Activated T-cell treated with anti-CD3 and anti-CD28 coated beads for 4 hours (primary cell): ENCODE measurements at places on chromosomes 1 and 21.

- no peak for DNase-seq
Observed at GRCh38 chr1:7393136-7393535, 378.0 kb upstream of the VAMP3 start.

DNA sequence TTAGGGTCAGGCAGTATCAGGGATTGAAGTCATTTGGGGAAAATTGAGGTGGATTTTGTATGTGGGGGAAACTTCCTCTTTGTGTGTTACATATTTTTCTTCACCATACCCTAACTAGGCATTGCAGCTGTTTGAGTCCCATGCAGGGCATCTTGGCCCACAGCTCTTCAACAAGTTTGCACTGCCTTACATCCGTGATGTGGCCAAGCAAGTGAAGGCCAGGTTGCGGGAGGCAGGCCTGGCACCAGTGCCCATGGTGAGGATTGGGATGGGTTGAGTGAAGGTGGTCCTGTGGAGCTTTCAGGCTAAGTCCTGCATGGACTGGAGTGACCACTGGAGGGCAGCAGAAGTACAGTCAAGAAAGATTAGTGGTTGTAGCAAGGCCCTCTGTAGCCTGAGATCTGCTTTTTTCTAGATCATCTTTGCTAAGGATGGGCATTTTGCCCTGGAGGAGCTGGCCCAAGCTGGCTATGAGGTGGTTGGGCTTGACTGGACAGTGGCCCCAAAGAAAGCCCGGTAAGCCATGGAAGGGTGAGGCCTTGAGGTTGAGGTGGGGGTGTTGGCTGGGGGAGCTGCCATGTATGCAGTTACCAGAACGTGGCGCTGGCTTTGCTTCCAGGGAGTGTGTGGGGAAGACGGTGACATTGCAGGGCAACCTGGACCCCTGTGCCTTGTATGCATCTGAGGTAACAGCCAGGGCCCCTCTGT is 2.4 kb downstream of the UROD start:
- peak; percentile 75 for DNase-seq

- DNase-seq, result no peak
Observed at GRCh38 chr1:27478098-27478497, 11.9 kb downstream of the WASF2 start.

DNA sequence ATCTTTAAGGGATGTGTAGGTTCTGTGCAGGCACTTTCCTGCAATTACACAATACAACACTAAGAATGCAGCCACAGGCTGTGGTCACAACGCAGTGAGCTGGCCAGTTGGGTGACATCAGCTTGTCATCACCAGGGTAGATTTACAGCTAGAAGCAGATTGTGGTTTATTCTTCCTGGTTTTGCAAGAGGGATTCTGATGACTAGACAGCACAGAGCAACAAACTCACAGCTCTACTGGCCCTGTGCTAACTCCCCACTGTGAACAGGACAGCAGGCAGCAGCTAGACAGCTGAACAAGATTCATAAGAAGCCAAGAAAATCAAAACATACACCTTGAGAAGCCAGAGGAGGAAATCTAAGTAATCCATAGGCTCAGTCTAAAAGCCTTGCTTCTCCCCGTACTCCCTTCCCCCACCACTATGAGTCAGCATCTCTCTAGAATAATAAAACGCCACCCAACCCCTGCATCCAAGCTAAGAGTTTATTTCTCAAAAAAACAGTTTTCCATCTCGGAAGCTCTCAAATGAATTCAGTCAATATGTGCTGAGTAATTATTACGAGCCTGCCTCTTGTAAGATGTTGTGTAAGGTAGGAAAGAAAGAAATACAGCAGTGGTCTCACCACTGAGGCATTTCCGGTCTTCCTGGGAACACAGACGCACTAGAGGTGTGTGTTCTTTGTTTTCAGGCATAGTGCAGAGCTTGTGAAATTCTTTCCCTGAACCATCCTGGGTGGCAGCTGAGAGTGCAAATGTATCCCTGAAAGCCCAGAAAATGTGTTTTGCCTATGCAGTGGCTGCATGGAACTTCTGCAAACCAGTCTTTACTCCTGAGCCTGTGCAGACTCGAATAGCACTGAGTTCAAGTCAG is 162.8 kb downstream of the NTPCR start:
- no peak for DNase-seq

- no peak for DNase-seq
Observed at GRCh38 chr1:97433094-97433823, 487.6 kb downstream of the DPYD start.

GRCh38 chr1:233172201-233172600 is 123.3 kb downstream of the PCNX2 start:
- DNase-seq, result no peak

GRCh38 chr1:220458936-220459335 is 69.0 kb upstream of the MARK1 start:
- no peak for DNase-seq

DNA sequence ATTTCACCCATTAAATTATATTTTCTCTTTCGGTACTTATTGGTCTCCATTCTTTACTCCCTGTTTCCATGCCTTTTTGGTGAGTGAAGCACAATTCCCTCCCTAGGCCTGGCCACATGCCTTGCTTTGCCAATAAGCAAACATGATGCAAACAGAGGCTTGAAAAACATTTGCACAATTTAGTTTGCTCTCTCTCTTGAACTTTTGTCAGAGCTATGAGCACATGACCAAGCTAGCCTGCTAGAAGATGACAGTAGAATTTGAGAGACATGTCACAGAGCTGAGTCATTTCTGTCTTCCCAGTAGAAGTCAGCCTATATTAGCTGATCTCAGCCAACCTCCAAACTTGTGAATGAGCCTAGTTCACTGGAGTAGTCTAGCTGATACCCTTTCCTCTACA is 24.6 kb downstream of the ANGPTL3 start:
- DNase-seq, result no peak

GRCh38 chr1:66757722-66758240 is 5.5 kb downstream of the DYNLT5 start:
- no peak for DNase-seq

- DNase-seq, result no peak
Observed at GRCh38 chr1:58824753-58825389, 41.0 kb upstream of the JUN start.

- DNase-seq, result no peak
Observed at GRCh38 chr1:90710579-90711536, 6.2 kb downstream of the BARHL2 start.

- DNase-seq, result no peak
Observed at GRCh38 chr1:43843684-43844083, 89.9 kb upstream of the ARTN start.

DNA sequence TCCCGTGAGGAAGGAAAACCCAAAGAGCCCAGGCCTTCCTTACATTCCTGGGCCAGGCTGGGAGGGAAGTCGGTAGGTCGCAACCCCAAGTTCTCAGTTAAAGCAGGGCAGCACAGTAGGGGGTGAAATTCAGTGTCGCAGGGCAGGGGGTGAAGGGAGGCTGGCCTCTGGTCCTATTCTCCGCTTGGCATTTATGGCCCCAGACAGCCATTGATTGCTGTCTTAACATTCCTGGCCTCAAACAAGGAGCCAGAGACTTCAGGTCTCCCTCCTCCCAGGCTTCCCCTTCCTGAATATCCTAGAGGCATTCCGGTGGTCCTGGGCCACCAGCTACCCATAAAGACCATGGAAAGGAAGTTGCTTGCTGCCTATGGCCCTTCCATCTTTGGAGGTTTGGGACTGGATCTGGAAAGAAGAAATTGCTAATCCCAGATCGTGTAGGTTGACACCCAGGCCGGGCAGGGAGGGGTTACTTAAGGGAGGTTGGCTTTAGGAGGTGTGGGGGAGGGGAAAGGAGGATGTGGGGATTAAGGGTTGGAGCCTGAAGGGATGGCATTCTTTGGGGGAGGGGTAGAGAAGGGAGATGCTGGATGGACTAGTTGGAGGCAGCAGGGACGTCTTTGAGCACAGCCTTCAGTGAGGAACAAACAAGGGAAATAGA is 1.7 kb downstream of the LIN28A start:
- DNase-seq, result no peak

GRCh38 chr1:84339503-84339902 is 38.0 kb downstream of the SAMD13 start:
- DNase-seq, result no peak

GRCh38 chr1:85463731-85464496 is 1.0 kb downstream of the DDAH1 start:
- no peak for DNase-seq

- DNase-seq, result no peak
Observed at GRCh38 chr1:25690396-25690956, 73.9 kb downstream of the MAN1C1 start.

- DNase-seq, result no peak
Observed at GRCh38 chr1:103416681-103417286, 108.7 kb upstream of the RNPC3 start.

- DNase-seq, result no peak
Observed at GRCh38 chr1:196466166-196466565, 142.1 kb downstream of the KCNT2 start.
